Endodermal cell (in vitro differentiated cells): ENCODE measurements at places on chromosomes 16 and 17.

DNA sequence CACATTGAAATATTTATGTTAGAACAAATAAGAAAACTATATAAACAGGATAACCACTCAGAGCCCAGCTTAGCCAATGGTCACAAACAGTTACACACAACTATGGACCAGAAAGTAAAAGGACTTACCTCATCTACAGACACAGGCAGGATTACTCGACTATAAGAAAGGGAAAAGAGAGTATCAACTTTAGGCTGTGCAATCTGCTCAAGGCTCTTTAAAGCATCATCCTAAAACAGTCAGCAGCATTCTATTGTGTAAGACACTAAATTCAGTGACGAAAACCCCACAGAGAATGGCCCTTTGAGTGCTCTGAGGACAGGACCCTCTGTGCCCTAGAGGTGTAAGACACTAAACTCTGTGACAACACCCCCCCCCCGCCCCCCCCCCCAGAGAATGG is 4.2 kb downstream of the PITPNA start:
- no peak for DNase-seq

DNA sequence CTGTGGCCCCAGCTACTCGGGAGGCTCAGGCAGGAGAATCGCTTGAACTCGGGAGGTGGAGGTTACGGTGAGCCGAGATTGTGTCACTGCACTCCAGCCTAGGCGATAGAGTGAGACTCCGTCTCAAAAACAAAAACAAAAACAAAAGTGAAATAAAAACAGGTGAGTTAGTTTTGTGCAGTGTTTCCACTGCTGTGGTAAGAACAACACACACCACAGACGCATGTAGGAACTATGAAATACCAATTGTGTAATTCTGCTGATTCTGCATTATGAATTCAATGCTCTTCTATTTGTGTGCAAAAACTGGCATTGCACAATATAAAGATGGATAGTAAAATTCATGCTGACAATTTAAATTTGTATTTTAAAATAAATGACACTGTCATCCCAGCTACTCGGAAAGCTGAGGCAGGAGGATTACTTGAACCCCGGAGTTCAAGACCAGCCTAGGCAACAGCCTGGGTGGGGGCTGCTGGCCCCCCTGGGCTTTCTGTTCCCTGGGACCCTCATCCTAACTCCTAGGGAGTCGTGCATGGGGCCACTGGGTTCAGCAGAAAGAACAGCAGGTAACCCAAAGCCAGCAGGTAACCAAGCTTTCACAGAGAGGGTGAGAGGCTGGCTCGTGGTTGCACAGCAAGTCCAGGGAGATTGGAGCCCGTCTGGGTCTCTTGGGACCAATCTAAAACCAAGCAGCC is 10.6 kb upstream of the RHBDF2 start:
- no peak for DNase-seq

- DNase-seq, result peak; percentile 56
These were observed 1.1 kb upstream of the RAPGEFL1 start for GRCh38 chr17:40175928-40176753.

- no peak for DNase-seq
These were observed 1.0 kb upstream of the KRTAP4-2 start for GRCh38 chr17:41178843-41179616.

- DNase-seq, result no peak
These were observed 50.9 kb downstream of the HELZ start for GRCh38 chr17:67194134-67194533.

GRCh38 chr17:15917438-15918027 is 27.4 kb upstream of the ADORA2B start:
- peak; percentile 74 for DNase-seq

GRCh38 chr17:33650304-33650703 is 357.2 kb upstream of the ASIC2 start:
- DNase-seq, result no peak

- DNase-seq, result no peak
These were observed 84.4 kb upstream of the C17orf78 start for GRCh38 chr17:37291351-37291750.

GRCh38 chr17:82241183-82241925 is 12.5 kb downstream of the SLC16A3 start:
- no peak for DNase-seq

- no peak for DNase-seq
These were observed 2.6 kb downstream of the ZCCHC14 start for GRCh38 chr16:87490096-87490798.

DNA sequence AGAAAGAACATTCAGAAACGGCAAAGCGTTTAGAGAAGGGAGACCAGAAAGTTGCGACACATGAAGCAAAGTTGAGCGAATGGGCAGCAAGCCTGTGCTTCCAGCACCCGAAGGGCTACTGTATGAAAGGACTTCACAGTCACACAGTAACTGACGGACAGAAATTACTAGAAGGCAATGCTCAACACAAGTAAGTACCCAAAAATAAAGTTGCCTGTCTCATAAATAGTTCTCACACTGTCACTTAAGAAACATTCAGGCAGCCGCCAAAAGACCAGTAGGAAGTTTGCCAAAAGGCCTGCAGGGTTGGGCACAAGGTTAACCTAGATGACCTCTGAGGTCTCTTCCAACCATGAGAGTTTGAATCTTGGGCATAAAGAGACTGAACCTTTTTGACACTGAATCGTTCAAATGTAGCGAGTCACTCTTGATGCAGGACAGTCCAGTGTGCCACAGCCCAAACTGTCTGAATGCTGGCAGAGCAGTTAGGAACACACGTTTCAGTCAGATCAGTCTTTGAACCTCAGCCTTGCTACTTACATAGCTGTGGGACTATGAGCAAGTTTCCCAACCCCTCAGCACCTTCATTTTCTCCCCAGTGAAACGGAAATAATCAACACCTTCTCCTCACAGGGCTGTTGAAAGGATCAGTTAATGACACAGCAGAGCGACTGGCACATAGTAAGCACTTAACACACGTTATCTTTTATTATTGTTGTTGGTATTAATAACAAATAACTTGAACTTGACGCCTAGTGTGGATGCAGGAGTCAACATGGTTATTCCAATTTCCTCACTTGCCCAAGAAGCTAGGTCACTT is 10.4 kb downstream of the NCBP3 start:
- DNase-seq, result no peak

GRCh38 chr16:50719401-50720337 is 22.2 kb upstream of the CYLD start:
- DNase-seq, result peak; percentile 74

GRCh38 chr17:55672585-55673501 is 49.8 kb downstream of the TMEM100 start:
- DNase-seq, result no peak

- DNase-seq, result peak; percentile 42
These were observed 44.6 kb downstream of the RMI2 start for GRCh38 chr16:11389631-11390565.

DNA sequence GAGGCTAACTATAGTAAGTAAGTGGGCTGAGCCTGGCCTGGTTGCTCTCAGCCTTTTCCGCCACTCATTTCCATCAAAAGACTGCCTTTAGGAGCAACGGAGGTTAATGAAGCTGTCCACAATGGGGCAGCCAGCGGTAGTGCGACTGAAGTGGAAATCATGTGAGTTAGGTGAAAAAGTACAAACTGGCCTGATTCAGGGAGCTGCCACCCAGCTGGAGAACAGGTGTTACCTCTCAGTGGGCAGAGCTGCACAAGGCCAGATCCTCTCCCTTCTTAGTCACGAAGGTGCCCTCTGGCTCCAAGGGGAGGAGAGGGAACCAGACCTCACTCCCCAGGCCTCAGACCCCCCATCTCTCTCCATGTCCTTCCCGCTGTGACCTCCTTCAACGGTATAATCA is 34.4 kb upstream of the CDRT4 start:
- DNase-seq, result no peak

- DNase-seq, result no peak
These were observed 43.8 kb downstream of the ELAC2 start for GRCh38 chr17:12974005-12974531.

DNA sequence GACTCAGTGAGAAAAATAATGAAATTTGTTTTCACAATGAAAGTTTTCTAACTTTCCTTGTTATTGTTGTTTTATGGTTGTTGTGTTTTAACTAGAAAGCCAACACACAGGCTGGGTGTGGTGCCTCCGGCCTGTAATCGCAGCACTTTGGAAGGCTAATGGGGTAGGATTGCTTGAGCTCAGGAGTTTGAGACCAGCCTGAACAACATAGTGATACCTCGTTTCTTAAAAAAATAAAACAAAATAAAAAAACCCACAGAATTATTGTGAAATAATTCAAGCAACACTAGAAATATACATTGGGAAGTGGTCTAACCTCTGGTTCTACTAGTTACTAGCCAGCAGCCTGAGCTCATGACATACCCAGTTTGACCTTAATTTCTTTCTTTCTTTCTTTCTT is 630 bp downstream of the MILR1 start:
- no peak for DNase-seq

- DNase-seq, result no peak
These were observed 1294.4 kb downstream of the CDH8 start for GRCh38 chr16:60741810-60742209.

GRCh38 chr16:11583889-11584565 is 2.7 kb downstream of the LITAF start:
- DNase-seq, result no peak
